ENCODE measurements at places on chromosomes 16 and 17.

DNA sequence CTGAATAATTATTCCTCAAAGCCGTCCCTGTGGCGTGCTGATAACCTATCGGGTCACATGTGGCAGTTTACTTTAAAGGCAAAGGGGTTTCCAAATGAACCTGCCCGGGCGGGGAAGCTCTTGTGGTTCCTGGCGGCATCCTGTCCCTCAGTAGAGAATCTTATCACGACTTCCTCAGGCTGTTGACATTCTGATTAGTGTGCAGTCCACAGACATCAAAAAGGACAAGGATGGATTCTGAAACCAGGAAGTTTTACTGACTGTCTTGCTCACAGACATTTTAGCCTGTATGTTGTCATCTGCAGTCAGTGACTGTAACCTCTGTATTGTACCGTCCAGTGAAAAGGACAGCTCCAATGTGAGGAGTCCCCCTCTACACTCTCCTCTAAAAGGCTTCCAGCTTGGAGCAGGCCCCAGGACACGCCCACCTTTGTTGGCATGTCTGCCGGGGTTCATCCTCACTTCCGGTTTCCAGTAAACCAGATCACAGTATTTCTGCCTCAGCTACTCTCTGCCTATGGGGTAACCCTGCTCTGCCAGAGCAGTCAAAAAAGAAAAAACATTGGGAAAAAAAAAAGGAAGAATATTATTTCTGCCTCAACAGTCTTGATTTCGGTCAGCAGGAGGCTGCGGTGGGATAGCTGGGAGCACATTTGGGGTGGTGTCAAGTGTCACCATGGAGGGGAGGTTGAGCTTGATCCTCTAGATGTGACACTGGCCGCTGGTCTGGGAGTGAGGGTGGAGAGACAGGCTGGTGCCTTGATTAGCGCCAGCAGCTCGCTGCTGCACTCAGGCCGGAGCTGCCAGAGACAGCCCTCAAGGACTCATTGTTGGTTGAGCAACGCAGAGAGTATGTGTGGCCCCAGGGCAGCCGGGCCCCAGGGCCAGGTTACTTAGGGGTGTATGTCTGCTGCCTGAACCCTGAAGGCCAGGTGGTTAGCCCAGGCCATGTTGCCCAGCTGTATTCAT, 89.0 kb upstream of the DNAH17 start:
- peak; percentile 45 for DNase-seq

GRCh38 chr16:70476272-70477020, 22.1 kb downstream of the FCSK start:
- peak; percentile 91 for DNase-seq

DNA sequence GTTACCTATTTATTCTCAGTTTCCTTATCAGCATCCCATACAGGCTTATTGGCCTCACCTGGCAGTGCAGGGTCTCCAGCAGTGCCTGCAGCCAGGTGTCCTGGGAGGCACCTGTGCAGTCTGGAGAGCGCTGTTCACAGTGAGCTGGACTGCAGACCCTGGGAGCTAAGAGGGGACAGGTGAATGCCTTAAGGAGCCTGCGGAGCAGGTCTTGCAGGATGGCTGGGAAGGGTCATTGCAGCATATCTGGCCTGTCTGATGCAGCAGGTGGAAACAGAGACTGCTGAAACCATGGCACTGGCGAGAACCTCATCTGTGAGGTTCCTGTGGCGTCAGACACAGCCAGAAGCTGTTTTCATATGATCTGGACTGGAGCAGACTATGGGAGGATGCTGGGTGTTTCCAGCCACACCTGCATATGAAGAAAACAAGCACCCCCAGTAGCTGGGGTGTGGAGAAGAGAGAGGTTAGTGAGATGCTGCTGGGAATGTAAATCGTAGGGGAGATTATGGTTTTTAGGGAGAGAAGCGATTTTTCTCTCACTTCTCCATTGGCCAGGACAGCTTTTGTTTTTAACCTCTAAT, 77.0 kb downstream of the NTN1 start:
- no peak for DNase-seq

DNA sequence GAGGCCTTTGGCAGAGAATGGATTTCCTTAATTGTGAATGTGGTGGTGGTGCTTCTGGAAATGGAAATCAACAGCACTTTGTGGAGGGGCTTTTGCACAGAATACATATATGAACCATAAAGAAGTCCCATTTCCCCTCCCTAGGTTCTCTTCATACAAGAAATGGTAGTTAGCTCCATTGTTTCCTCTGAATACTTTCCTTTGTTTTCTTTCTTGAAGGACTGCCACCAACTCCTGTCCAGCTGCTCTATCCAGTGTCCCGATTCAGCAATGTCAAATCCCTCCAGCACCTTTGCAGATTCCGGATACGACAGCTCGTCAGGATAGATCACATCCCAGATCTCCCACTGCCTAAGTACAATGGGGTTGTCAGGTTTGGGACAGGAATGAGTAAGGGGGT, 33.2 kb upstream of the ARHGAP23 start:
- DNase-seq, result no peak

GRCh38 chr16:86227801-86228200, 282.5 kb upstream of the FOXF1 start:
- peak; percentile 47 for DNase-seq

DNA sequence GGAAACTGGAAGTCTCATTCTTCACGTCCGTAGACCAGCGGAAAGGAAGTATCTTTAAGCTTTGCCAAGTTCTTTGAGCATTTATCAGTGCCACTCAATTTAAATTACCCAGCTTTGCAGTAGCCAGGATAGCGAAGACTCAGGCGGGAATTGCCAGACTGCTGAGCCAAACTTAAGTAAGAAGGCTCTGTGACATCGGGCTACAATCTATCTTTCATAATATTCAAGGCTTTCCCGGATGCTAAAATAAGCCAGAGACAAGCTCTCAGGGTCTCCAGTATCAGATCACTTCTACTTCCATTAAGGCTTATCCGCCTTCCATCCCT, 436 bp upstream of the BRIP1 start:
- DNase-seq, result no peak

DNA sequence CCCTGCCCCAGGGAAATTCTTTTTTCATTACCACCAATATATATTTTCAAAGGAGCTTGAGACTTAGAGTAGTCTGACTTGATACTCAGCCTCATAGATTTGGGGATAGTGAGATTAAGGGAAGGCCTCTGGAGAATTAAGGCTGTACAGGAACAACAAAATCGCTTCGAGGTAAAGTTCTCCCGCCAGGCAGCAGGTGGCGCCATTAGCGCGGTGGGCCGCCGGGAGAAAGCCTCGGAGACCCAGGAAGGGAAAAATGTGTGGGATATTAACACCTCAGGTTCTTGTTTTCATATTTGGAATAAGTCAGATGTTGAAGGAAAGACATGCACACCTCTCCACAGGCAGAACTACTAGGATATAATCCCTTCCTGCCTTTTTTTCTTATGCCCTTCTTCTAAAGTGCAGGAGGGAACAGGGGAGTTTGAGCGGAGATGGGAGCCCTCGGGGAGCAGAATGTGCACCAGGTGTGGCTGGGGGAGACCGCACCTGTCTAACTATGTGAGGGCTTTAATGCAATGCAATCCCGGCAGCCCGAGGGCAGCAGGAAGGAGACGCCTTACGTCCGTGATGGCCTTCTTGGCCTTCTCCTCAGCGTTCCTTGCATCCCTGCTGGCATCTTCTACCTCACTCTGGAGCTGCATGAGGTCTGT, 25.9 kb downstream of the MYH3 start:
- no peak for DNase-seq

GRCh38 chr16:24610416-24610755, 71.0 kb downstream of the RBBP6 start:
- peak; percentile 42 for DNase-seq

DNA sequence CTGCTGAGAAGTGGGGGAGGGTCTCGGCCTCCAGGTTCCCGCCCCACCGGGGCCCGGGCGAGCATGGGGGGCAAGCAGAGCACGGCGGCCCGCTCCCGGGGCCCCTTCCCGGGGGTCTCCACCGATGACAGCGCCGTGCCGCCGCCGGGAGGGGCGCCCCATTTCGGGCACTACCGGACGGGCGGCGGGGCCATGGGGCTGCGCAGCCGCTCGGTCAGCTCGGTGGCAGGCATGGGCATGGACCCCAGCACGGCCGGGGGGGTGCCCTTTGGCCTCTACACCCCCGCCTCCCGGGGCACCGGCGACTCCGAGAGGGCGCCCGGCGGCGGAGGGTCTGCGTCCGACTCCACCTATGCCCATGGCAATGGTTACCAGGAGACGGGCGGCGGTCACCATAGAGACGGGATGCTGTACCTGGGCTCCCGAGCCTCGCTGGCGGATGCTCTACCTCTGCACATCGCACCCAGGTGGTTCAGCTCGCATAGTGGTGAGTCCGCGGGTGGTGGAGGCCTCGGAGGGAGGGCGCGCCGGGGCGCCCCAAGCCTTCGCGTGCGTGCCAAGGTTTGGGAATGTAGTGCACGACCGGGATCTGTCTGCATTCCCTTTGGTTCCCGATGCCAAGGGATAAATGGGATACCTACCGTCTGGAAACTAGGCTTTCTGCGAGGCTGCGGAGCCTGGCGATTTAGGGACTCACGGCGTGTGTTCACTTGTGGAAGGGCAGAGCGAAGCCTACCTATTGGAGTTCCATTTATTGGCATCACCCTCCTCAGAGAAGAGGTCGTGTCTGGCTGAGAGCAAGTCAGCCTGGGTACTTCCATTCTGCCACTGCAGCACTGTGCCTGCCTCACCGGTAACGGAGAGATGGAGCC, 1.0 kb downstream of the ZNRF1 start:
- peak; percentile 60 for DNase-seq

GRCh38 chr17:65362826-65363225, 198.6 kb downstream of the AXIN2 start:
- DNase-seq, result peak; percentile 97

DNA sequence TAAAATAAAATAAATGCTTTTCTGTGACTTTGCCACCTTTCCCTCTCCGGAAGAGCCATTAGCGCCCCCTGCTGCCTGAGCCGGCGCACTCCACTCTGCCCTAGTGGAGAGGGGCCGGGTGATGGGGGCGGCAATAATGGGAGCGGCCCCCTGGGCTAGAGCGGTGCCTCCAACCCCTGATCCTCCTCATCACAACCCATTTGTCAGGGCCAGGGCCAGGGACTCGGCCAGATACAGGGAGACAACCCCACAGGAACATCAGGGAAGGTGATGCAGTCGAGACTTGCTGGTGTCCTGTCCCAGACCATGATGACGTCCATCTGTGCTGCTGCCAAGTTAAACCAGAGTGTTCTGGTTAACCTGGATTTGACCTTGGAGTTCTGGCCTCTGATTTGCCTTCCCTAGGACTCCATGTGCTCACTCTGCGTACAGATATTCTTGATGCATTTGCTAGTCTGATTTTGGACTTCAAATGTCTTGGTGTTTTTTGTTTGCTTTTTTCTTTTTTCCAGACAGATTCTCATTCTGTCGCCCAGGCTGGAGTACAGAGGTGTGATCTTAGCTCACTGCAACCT, 46.1 kb upstream of the BPTF start:
- DNase-seq, result peak; percentile 55

DNA sequence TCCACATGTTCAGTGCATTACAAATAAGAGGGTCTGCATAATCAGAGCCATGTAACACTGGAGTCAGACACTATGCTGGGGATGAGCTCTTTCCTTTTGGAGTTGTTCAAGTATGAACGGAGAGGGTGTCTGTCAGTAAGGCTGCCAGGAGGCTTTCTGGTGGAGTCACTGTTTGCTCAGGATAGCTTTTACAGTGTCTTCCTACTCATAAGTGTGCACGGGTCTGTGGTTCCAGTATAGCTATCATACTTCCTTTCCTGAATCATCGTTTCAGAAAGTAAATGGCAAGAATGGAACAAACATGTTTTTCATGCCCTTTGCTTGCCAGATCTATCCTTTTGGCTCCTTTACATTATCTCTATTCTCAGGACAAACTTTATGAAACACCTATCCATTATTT, 152.7 kb upstream of the CDH11 start:
- peak; percentile 48 for DNase-seq

GRCh38 chr16:68487203-68487514, 38.9 kb upstream of the SMPD3 start:
- no peak for DNase-seq

DNA sequence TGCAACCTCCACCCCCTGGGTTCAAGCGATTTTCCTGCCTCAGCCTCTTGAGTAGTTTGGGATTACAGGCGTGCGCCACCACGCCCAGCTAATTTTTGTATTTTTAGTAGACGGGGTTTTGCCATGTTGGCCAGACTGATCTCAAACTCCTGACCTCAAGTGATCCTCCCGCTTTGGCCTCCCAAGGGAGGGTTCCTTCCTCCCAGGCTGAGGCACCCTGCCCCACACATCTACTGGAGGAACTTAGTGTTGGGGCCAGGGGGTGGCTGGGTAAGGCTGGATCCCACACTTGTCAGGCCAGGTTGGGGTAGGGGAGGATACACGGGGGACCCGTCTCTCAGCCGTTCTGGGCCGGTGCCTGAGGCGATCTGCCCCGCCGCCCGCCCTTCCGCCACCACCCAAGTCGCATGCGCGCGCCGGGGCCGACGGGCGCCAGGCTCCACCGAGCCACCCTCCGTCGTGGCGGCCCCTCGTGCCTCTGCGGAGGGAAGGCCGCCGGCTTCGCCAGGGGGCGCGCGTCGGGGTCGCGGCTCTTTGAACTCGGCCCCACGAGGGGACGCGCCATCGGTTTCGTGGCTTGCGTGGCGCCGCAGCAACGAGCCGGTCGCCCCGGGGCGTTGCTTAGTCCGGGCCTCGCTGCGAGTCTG, 15.9 kb downstream of the GRB7 start:
- no peak for DNase-seq

- peak; percentile 37 for DNase-seq
These were observed 90.0 kb downstream of the CFDP1 start for GRCh38 chr16:75343286-75343685.

DNA sequence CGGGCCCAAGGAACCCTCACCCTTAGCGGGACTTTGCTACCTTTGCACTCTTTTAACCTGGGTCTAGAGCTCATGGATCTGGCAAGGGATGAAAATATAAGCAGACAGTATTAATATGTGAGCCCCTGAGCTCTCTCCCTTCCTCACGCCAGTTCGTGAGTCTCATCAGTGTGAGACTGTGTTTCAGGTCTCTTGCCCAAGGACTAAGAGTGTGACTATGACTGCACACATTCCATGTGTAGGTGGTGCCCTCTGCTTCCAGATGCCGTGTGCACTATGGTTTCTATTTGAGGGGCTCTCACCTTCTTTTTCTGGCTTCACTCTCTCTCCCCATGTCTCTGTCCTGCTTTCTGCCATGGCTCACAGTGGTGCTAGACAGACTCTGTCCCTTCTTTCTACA, 40.5 kb downstream of the DHRS7B start:
- DNase-seq, result no peak

GRCh38 chr16:72060405-72060804, 2.6 kb upstream of the HPR start:
- no peak for DNase-seq

- DNase-seq, result no peak
These were observed 188.6 kb downstream of the DNAH9 start for GRCh38 chr17:11786711-11787438.

Measured in M059J (cell line).